ENCODE measurements at places on chromosomes 11 and 22.

DNA sequence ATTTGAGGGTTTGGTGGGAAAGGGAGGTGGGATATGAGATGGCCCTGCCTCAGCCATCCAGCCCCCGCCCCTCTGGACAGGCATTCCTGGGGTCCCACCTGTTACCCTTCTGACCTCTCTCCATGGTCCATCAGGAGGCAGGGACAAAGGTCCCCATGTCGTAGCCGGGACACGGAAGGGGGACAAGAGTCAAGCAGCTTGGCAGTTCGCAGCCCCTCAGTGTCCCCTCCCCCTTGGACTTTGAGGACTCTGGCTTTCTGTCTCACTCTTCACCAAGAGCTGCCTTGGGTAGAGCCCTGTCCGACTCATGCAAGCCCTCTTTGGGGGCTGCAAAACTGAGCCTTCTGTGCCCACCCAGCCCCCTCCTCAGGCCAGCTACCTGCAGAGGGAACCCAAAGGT lies 30.2 kb downstream of the TRIM29 start:
- DNase-seq: no peak

DNA sequence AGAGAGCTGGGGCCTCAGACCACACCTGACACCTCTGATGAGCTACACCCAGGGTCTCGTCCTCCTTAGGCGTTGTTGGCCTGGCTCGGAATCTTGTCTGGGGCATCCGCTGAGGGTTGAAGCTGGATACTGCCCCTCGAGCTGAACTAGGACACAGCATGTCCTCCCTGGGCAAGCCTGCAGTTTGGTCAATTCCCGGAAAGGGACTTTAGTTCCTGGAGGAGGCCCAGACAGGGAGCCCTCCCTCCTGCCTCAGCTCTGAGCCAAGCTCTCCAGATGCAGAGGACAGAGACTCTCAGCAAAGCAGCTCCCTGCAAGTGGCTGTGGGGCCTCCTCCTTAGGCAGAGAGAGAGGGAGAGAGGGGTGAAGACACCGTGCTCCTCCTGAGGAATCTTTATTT lies 4.9 kb downstream of the APOL3 start:
- no peak for DNase-seq

GRCh38 chr22:44583854-44584253 lies 85.8 kb upstream of the RTL6 start:
- DNase-seq: no peak

DNA sequence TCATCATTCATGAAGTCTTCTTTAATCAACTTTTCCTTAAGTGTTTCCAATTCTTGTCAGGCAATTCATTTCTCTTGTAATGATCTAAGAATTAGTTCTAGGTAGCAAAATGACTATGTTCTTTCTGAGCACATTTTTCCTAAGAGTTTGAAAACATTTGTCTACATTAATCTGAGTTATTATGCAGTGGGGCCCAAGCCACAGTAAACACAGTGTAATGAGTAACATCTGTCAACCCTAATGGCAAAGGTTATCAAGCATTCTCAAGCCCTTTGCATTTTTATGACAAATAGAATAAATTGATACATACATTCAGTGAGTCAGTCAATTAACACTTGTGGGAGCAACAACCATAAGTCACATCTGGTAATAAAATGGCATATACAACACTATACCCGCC lies 106.7 kb upstream of the ZC3H12C start:
- no peak for DNase-seq

DNA sequence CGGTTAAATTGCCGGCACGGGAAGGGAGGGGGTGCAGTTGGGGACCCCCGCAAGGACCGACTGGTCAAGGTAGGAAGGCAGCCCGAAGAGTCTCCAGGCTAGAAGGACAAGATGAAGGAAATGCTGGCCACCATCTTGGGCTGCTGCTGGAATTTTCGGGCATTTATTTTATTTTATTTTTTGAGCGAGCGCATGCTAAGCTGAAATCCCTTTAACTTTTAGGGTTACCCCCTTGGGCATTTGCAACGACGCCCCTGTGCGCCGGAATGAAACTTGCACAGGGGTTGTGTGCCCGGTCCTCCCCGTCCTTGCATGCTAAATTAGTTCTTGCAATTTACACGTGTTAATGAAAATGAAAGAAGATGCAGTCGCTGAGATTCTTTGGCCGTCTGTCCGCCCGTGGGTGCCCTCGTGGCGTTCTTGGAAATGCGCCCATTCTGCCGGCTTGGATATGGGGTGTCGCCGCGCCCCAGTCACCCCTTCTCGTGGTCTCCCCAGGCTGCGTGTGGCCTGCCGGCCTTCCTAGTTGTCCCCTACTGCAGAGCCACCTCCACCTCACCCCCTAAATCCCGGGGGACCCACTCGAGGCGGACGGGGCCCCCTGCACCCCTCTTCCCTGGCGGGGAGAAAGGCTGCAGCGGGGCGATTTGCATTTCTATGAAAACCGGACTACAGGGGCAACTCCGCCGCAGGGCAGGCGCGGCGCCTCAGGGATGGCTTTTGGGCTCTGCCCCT lies 529 bp upstream of the CCND1 start:
- no peak for DNase-seq
